ENCODE measurements at places on chromosomes 12 and 14. TPM values are rescaled to one million over a fixed set of nuclear protein-coding genes. Genes with fewer than 3 reads are reported as not detected.

GRCh38 chr14:92597906-92598905, 84.6 kb downstream of the RIN3 start:
- DNase-seq, result no peak

Gene SLC2A13
- total RNA-seq, result 18.7 TPM

Gene KSR2
- total RNA-seq, result not detected

GRCh38 chr12:110286623-110287022, 5.6 kb downstream of the ATP2A2 start:
- no peak for DNase-seq

Gene SOAT2
- not detected for total RNA-seq

Gene RERG
- total RNA-seq, result 0.64 TPM

DNA sequence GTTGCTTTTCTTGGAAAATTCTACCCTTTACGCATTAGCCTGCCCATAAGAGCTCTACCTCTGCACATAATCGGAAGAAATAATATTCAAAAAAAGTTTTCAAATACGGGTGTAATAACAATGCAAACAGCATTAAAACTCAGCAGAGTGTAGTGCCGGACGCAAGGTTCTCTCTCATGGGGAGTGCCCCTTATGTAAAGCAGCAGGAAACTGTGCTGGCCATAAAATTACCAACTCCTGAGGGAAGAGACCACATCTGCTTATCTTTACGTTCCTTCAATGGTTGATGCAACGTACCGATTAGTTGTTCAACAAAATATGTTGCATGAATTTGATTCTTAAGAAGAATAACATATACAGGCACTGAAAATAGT, 118.7 kb upstream of the TMCC3 start:
- DNase-seq, result peak; percentile 87

DNA sequence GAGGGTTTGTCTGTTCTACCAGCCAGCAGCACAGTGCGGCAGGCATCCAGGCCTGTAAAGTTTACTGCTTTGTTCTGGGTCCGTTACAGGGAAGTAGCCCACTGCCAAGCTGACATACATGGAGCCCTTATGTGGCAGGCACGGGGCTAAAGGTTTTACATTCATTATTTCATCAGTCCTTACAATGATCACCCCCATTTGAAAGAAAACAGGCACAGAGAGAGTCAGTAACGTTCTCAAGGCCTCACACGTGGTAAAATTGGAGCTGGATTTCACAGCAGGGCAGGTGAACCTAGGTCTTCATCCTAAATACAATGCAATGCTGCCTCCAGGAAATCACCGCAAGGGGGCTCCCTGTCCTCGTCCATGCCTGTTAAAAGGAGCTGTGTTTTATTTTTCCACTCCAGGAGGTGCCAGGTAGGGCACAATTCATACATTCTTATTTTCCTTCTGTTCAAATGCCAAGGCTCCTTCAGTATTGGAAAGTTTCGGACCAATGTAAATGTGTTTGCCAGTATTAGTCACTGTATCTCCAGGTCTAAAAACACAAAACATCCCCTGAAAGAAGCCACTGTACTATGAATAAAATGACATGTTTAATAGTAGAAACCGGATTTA, 172.2 kb upstream of the GZMB start:
- peak; percentile 50 for DNase-seq

- no peak for DNase-seq
These were observed 11.5 kb downstream of the C14orf93 start for GRCh38 chr14:22998329-22999012.

Gene RHOJ
- 0.43 TPM for total RNA-seq

Gene AMN
- total RNA-seq, result under 0.01 TPM

Gene ARHGEF25
- total RNA-seq, result 28.0 TPM

- DNase-seq, result no peak
These were observed 26.3 kb downstream of the LRIG3 start for GRCh38 chr12:58894040-58894439.
